Astrocyte (in vitro differentiated cells and primary cell): ENCODE measurements at places on chromosomes 3 and 15.

GRCh38 chr3:71062952-71063772 is 520.4 kb downstream of the FOXP1 start:
- DNase-seq = peak; percentile 57

DNA sequence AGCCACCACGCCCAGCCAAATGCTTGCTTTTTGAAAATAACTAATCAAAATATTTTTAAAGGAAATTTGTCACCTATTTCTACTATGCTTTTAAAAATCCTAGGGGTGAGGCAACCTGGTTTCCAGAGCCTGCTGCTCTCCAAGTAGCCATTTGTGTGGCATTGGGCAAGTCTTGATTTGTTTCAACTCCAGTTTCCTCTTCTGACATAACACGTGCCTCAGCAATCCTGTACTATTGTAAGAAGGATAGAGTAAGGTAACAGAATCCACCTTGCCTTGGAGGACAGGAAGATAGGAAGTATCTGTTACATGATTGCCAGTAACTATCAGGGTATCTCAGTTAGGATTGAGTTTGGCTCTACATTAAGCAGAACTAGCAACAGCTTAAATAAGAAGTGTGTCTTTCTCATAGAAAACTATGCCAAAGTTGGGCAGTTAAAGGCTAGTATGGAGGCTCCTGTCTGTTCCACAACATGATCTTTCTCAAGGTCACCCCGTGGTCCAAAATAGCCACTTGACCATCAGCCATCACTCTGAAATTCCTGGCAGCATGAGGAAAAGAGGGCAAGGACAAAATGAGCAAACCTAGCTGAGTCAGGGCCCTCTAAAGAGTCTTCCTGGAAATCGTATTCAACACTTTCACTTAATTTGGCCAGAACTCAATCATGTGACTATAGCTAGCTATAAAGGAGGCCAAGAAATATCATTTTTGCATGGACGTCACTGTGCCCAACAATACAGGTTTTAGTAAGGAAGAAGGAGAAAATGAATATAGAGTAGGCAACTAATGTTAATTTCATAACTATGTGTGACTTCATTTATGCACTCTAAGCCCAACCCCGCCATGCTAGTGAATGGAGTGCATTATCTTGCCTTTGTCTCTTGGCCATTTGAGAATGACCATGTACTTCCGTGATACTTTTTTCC is 66.1 kb downstream of the HMG20A start:
- DNase-seq = peak; percentile 14

GRCh38 chr3:40617084-40617483 is 92.3 kb downstream of the ZNF621 start:
- no peak for DNase-seq

DNA sequence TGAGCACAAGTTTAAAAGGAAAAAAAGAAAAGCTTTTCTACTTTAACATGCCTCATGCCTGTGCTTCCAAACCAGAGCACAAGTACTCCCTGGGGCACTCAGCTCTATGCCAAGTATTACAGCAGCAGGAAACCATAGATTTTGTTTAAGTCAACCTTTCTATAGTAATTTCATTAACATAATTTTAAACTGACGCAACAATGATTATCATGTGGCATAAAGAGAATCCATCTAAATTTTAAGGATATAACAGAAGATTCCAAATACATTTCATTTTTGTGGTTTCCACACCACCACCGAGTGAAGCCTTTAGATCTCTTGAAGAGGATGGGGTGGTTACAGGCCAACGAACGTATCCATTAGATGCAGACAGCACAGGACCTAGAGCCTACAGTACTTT is 112.1 kb downstream of the TNIK start:
- DNase-seq = peak; percentile 64

GRCh38 chr15:45030743-45031142 is 7.7 kb downstream of the SORD start:
- DNase-seq = no peak

GRCh38 chr15:65917407-65917756 is 48.1 kb downstream of the RAB11A start:
- DNase-seq = no peak

DNA sequence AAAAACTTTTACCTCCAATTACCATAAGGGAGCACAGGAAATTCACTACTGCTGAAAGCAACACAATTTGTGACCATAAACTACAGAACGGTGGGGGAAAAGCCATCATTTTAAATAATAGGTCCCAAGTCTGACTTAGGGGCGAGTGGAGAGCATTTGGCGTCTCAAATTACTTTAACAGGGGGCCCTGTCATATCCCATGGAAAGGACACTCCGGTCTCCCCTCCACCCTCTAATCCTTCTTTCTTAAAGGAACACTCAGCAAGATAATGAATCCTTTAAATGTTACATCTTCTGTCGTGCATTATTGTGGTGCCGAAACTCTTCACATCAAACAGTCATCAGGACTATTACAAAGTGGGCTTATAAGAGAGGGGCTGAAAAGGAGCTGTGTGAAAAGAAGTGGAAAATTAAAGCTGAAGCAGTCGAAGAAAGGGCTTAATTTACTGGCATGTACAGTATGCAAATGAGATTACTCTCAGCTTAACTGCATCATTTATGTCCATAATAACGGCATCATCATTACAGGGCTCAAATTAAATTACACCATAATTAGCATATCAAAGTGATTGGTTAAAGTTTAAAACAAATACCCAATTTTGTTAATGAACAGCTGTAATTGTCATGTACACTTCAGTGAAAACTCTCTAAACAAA is 342.2 kb downstream of the FOXP1 start:
- DNase-seq = no peak
